NCI-H187 (cell line): ENCODE measurements at places on chromosomes 3 and 15.

DNA sequence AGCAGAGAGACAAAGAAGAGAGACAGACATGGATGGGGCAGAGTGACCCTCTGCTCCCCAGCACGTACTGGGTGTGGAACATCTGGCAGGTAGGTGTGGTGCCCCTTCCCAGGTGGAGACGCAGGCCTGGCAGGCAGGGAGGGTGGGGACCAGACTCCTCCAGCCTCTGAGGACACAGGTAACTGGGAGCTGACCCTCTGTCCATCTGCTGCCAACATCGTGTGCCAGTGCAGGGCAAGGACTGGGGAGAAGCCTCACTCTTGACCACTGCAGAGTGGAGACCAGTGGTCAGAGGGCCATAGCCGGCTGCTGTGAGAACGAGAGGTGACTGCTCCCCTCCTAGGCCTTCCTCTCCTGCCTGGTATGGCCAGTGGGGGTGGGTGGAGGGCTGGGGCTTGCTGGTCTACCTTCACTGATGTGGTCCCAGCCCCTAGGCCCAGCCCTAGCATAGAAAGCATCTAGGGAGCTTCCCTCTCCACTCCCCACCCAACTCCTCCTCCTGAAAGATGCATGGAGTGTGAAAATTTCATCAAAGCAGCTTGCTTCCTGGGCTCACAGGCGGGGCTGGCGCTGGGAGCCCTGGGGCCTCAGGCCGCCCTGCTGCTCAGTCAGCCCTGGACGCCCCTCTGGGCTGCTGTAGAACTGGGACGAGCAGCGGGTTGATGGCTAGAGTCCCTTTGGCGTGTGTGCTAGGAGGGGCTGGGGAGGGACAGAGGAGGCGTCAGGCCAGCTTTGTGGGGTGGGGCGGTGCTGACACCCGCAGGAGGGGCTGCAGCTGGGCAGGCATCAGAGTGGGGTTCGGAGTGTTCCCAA lies 90.3 kb downstream of the PLXNA1 start:
- DNase-seq: no peak

- DNase-seq: no peak
Observed at GRCh38 chr3:9803494-9803893, 6.6 kb upstream of the TTLL3 start.

GRCh38 chr3:150370122-150370602 lies 37.9 kb upstream of the TSC22D2 start:
- DNase-seq: no peak

GRCh38 chr3:80338366-80338765 lies 570.6 kb upstream of the ROBO1 start:
- DNase-seq: no peak

DNA sequence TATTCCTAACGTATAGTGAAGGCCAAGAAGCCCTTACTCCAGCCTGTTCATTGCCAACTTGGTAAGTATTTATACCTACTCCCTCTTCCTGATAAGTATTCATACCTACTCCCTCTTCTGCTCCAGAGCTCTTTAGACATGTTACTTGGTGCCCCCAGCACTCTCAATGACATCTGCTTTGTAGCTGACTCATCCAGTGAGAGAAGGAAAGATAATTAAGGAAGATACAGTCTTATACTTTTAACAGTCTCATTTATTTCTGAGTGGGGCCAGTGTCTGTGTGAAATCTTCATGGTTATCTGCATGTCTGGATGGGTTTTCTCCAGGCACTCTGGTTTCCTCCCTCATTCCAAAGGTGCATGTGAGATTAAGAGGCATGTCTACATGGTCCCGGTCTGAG lies 698.7 kb downstream of the FHIT start:
- DNase-seq: no peak

DNA sequence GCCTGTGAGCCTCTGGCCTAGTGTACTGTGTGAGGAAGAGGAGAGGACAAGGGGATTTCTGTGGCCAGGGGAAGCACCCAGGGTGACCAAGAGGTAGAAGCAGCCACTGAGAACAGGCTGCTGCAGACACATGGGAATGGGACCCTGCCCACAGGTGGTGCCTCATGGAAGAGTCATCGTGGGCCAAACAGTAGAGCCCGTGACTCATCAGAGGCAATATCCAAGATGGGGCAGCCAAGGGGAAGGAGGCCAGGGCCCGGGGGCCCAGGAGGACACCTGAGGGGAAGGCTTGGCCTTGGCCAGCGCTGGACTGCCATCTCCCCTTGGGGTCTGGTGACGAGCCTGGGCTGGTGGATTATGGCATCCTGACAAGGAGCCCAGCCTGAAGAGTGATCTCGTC lies 275.0 kb upstream of the LYSMD4 start:
- no peak for DNase-seq

DNA sequence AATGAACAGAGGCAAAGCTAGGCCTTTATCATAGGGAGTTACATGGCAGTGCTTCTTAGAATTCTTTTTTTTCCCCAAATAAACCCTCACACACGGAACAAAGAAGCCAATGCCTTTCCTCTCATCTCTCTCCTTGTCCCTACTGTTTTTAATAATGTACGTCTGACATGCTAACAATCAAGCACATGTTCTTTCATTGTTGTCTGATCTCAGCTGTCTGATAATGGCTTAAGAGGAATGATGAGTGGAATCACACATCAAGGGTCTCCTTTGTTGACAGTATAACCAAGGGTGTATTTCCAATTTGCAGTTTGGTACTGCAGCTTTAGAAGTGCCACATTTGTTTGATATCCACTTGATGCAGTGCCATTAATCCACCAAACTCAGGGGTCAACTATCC lies 34.8 kb upstream of the EPHA3 start:
- DNase-seq: no peak

DNA sequence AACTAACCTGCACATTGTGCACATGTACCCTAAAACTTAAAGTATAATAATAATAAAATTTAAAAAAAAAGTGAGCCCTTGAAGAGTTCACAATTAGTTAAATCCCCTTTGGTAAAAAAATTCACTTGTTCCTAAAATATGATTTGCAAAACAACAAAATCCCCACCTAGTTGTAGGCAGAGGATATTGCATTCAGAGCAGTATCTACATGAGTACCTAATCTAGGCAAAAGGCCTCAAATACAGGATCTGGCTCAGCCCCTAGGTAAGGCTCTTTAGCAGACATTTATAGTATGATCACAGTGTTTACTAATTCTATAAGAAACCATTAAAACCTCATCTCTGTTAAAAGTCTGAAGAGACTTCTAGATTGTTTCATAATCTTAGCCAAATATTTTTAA lies 89.3 kb upstream of the CCDC80 start:
- no peak for DNase-seq

- no peak for DNase-seq
Observed at GRCh38 chr3:42562047-42562907, 19.5 kb downstream of the SEC22C start.

DNA sequence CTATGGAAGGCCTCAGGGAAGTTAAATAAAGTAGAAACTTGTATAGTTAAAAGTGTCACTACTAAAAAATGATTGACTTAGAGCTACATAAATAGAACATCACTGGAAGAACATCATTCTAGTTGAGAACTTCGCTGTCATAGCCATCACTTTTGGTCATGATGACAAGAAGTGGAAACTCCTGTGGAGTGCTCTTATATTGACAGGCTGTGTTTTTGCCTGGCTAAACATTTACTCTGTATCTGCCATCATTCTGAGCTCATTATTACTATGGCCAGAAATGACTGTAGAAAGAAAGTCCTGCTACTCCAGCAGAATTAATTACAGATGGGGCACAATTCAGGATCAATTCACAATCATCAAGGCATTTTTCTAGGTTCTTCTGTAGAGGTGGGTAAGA lies 165.1 kb upstream of the GOLIM4 start:
- DNase-seq: no peak

- no peak for DNase-seq
Observed at GRCh38 chr3:160162440-160162839, 62.8 kb upstream of the C3orf80 start.

- DNase-seq: no peak
Observed at GRCh38 chr3:170196833-170197232, 15.3 kb upstream of the PHC3 start.

DNA sequence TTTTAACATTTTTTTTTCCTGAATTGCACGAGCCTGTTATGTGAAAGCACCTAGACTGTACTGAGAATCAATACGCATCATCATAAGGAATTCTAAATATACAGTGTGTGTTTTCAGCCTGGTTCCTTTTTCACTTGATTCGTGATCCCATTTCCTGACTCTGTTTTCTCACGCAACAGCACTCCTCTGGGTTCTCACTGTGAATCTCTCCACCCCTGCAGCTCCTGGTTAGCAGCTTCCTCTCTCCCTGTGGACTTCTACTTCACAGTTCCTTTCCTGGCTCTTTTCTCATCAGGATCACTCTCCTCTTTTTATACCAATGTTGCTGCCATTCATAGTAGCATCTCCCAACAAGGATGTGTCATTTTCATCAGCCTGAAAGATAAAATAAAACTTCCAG lies 297.2 kb downstream of the CADM2 start:
- peak; percentile 5 for DNase-seq

DNA sequence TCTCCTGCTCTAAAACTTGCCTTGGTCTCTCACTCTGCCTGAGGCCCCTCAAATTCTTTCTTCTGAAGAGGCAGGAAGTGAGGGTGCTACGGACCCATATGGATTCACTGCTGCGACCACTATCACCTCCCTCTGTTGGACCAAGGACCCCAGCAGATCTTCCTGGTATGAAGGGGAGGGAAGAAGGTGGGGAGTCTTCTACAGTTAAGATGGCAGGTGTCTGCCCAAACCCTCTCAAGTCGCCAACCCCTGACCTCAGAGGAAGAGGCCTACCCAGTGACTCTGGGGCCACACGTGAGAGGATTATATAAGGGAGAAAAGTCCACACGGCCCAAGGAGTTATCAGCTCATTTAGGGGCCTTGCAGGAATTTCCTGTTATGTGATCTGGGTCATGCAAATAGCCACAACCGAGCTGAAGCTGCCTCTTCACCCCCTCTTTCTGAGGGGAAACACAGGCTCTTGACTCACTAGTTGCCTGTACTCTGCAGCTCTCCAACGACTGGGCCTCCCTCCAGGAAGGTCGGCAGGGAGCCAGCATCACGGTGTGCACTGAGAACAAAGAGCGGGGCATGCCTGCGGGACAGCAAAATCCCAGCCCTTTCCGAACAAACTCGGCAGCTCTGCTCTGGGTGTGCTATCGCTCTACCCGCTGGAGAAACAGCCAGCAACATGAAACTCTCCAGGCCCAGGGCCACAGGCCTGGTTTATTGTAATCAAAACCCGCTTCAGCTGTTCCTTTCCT lies 116.0 kb downstream of the XXYLT1 start:
- DNase-seq: no peak

DNA sequence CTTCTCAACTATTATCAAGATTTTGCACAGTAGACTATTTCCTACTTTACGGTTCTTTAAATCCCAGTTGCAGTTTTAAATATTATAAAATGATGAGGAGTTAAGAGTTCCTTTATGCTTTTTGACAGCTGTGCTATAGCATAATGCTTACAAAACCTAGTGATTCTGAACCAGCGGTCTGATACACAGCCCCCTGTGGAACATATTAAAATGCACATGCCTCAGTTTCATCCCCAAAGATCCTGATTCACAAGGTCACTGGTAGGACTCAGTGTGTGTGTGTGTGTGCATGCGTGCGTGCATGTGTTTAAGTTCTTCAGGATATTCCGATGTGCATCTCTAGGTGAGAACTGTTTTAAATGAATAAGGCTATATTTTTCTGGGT lies 330.1 kb upstream of the TPM1 start:
- no peak for DNase-seq
